DMS53 (cell line): ENCODE measurements at places on chromosomes 12 and 14.
A peak's percentile ranks its signal among the peaks of the same experiment; 100 is the strongest.

GRCh38 chr14:64734990-64735389, 30.8 kb downstream of the PLEKHG3 start:
- DNase-seq, result peak; percentile 89

- DNase-seq, result peak; percentile 83
Observed at GRCh38 chr12:68100241-68100640, 59.3 kb downstream of the IFNG start.

GRCh38 chr12:58254463-58255100, 313.2 kb downstream of the ATP23 start:
- DNase-seq, result peak; percentile 69

DNA sequence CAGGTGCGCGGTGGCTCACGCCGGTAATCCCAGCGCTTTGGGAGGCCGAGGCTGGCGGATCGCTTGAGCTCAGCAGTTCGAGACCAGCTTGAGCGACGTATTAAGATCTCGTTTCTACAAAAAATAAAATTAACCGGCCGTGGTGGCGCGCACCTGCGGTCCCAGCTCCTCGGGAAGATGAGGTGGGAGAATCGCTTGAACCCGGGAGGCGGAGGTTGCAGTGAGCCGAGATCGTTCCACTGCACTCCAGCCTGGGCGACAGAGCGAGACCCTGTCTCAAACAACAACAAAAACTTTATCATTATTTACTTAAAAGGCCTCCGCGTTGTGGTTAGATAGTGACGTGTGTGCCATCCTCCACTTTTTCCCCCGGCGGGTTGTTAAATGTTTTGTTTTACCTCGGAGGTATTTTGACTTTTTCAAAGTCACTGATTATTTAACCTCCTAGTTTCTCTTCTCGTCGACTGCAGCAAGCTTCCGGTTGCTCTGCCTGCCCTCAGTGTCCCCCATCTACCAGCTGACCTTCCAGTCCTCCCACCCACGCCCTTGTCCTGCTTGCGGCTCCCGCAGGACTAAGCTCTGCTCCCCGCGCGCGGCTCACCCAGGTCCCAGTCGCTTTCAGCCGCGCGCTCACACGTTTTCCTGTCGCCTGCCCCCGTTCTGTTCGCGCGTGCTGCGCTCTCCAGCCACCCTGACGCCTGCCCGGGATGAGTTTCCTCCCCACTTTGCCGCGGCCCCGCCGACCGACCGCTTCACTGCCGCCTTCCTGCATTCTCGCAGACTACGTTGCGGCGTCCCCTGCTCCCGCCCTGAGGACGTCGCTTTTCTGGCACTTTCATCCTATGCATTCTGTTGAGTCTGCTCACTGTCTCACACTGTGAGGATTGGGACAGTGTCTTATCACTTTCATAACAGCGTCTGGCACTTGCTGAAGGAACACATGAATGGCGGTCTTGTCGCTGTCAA, 1.2 kb upstream of the SCAF11 start:
- DNase-seq, result peak; percentile 97

DNA sequence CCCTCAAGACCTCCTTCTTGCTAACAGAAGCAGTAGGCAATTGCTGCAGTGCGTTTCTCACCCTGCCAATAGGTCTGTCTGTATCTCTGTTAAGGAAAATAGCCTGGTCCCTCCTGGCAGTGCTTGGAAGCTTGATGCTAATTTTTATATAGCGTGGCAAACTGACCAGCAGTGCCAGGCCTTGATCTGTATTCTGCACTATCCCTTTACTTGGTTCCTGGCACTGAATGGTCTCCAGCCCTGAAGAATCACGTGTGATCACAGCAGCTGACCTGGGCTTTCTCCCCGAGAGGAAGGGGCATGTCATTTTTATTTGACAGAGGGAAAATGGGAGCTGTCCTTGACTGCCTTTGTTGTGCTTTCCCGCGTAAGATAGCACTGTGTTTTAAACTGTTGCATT, 48.7 kb upstream of the TRAF3 start:
- no peak for DNase-seq

- peak; percentile 69 for DNase-seq
Observed at GRCh38 chr12:64611341-64612284, 1.3 kb downstream of the RASSF3 start.

DNA sequence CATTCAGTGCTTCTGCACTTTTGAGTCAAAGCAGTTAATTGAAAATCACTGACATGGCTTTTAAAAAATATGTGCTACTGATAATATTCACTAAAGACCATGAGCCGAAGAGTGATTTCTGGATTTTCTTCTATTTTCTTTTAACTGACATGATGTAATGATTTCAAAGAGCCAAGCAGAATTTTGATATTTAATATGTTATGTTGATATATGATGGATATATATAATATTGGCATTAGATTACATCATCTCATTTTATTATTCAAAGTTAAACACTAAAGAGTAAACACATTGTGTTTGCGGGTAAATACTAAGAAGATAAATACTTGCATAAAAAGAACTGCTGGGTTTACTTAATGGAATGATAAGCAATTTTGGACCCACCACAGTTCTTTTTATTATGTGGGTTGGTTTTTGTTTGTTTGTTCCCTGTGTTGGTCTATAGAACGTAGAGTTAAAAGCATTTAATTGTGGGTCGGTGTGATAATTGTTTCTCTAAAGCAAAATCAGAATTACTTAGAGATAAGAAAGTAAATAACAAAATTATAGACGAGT, 692 bp downstream of the SPIC start:
- DNase-seq, result no peak
